Mesangial cell (primary cell): ENCODE measurements at places on chromosomes 13 and 19. TPM values are rescaled to one million over a fixed set of nuclear protein-coding genes. Genes with fewer than 3 reads are reported as not detected.

The GRIN3B gene
- 0.49 and 2.5 TPM in 2 replicates for total RNA-seq

The C5AR2 gene
- not detected in 2 replicates for total RNA-seq

The DNAJC15 gene
- total RNA-seq = 11.9 and 16.4 TPM in 2 replicates

The ZNF490 gene
- 2.4 and 4.2 TPM in 2 replicates for total RNA-seq

The S1PR2 gene
- total RNA-seq = 2.8 and 6.2 TPM in 2 replicates

The APC2 gene
- 0.98 and 1.0 TPM in 2 replicates for total RNA-seq

The SOX1 gene
- not detected in 2 replicates for total RNA-seq

The CYP4F8 gene
- not detected in 2 replicates for total RNA-seq

The LGALS14 gene
- not detected in 2 replicates for total RNA-seq

The OSCAR gene
- total RNA-seq = 1.5 TPM in 1 of 2 replicates, not detected in the other

The S1PR4 gene
- 0.38 TPM in 1 of 2 replicates, not detected in the other for total RNA-seq

The PRR22 gene
- 0.51 and 0.81 TPM in 2 replicates for total RNA-seq

The RASAL3 gene
- total RNA-seq = 0.25 TPM in 1 of 2 replicates, not detected in the other

The SULT2B1 gene
- total RNA-seq = 0.25 TPM in 1 of 2 replicates, not detected in the other

The SLITRK6 gene
- total RNA-seq = not detected in 2 replicates

The ALOX5AP gene
- total RNA-seq = 1.3 and 2.3 TPM in 2 replicates

The IQCN gene
- 0.16 and 1.1 TPM in 2 replicates for total RNA-seq

The NKPD1 gene
- total RNA-seq = under 0.01 and 0.25 TPM in 2 replicates

The PGLYRP1 gene
- total RNA-seq = not detected in 2 replicates

The CEACAM16 gene
- not detected in 2 replicates for total RNA-seq

The IGFL3 gene
- total RNA-seq = 0.76 TPM in 1 of 2 replicates, not detected in the other

The FPR3 gene
- not detected in 2 replicates for total RNA-seq

The PEAK3 gene
- not detected in 2 replicates for total RNA-seq

The DCT gene
- total RNA-seq = under 0.01 and 0.25 TPM in 2 replicates

The TJP3 gene
- 2.5 TPM in 1 of 2 replicates, not detected in the other for total RNA-seq

The C19orf25 gene
- 26.1 and 55.5 TPM in 2 replicates for total RNA-seq

The ZNF254 gene
- total RNA-seq = 10.4 and 10.5 TPM in 2 replicates

The ASPDH gene
- not detected in 2 replicates for total RNA-seq

The PPFIA3 gene
- 2.4 and 2.7 TPM in 2 replicates for total RNA-seq

The TSHZ3 gene
- total RNA-seq = 4.4 and 6.6 TPM in 2 replicates

The HOMER3 gene
- 79.5 and 150 TPM in 2 replicates for total RNA-seq

The HCN2 gene
- 1.1 and 2.8 TPM in 2 replicates for total RNA-seq

The NCAN gene
- total RNA-seq = not detected in 2 replicates

The CEACAM20 gene
- total RNA-seq = not detected in 2 replicates

The TNFAIP8L1 gene
- total RNA-seq = 3.3 and 10.8 TPM in 2 replicates

The NLRP4 gene
- total RNA-seq = not detected in 2 replicates

The FFAR3 gene
- not detected in 2 replicates for total RNA-seq

The CCL25 gene
- not detected in 2 replicates for total RNA-seq

The PRODH2 gene
- not detected in 2 replicates for total RNA-seq

The SMIM44 gene
- not detected in 2 replicates for total RNA-seq

The NAXD gene
- total RNA-seq = 17.4 and 26.7 TPM in 2 replicates

The CALR gene
- total RNA-seq = 525 and 1,118 TPM in 2 replicates

The LHB gene
- total RNA-seq = 0.49 and 0.76 TPM in 2 replicates

The CBY2 gene
- not detected in 2 replicates for total RNA-seq

The CALR3 gene
- not detected in 2 replicates for total RNA-seq

The SWSAP1 gene
- 1.6 and 4.2 TPM in 2 replicates for total RNA-seq

The TNFSF9 gene
- total RNA-seq = 20.9 and 28.5 TPM in 2 replicates

The VSTM2B gene
- not detected in 2 replicates for total RNA-seq

The PALM3 gene
- total RNA-seq = under 0.01 and 0.13 TPM in 2 replicates

The ZNF470 gene
- total RNA-seq = 0.65 and 1.5 TPM in 2 replicates

The ZNF431 gene
- total RNA-seq = 2.5 and 2.8 TPM in 2 replicates

The KLK14 gene
- 0.81 TPM in 1 of 2 replicates, not detected in the other for total RNA-seq

The NR2F6 gene
- 90.0 and 128 TPM in 2 replicates for total RNA-seq

The ABCA7 gene
- total RNA-seq = 25.1 and 37.0 TPM in 2 replicates
